Stimulated activated CD8-positive, alpha-beta memory T cell treated with anti-CD3 and anti-CD28 coated beads, Interleukin-15, amount 100 ng/mL, for 1 hour (primary cell): ENCODE measurements at places on chromosomes 13 and 19.

- no peak for DNase-seq
Observed at GRCh38 chr13:98892821-98893220, 85.0 kb downstream of the DOCK9 start.

- DNase-seq: no peak
Observed at GRCh38 chr13:32056316-32056715, 24.7 kb downstream of the FRY start.

- DNase-seq: no peak
Observed at GRCh38 chr13:27678306-27679040, 56.8 kb downstream of the POLR1D start.

DNA sequence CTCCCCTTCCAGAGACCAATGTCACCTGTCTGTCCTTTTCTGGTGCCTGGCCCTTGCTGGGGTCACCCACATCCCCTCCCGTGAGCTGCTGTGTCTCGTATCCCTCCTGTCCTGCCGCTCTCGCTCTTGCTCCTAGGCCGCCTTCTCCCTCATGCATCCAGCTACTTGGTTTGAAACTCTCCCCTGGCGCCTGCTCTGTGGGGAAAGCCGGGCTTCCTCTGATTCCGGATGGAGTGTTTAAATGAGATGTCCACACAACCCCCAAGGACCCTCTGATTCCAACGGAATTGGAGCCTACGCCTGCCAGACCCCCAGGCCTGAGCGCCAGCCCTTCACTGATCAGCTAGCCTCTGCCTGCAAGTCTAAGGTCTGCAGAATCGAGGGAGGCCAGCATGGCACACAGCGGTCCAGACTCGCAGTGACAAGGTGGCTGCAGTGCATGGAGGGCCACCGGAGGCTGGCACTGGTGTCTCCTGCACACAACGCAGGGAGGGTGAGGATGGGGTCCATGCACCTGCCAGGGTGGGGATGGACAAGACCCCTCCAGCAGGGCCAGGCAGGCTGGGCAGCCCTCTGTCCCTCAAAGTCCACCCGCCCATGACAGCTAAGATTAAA lies 47.2 kb downstream of the RFX2 start:
- no peak for DNase-seq

DNA sequence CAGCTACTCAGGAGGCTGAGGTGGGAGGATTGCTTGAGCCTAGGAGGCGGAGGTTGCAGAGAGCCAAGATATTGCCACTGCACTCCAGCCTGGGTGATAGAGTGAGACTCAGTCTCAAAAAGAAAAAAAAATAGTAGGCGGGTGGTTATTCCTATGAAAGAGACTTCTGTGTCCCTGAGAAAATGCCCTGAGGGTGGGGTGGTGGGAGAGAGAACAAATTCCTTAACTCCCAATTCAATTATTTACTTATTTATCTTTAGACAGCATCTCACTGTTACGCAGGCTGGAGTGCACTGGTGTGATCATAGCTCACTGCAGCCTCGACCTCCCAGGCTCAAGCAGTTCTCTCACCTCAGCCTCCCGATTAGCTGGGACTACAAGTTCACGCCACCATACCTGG lies 10.3 kb upstream of the EEF2 start:
- no peak for DNase-seq

DNA sequence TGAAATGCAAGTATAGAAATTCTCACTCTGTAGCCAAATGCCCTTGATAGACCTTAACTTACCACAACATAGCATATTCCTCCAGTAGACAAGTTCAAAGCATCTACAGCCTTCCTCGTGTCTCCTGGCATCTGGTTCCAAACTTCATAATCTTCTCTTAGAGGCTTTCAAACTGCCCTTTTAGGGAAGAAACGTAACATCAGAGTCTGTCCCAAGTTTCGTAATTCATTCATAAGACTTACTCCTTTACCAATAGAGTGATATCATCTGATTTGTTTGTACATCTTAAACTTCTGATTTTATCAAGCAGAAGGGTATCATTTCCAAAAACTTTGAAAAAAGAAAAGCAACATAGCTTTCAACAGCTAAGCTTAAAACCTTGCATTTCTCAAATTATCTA lies 137.4 kb downstream of the SPRY2 start:
- DNase-seq: no peak

DNA sequence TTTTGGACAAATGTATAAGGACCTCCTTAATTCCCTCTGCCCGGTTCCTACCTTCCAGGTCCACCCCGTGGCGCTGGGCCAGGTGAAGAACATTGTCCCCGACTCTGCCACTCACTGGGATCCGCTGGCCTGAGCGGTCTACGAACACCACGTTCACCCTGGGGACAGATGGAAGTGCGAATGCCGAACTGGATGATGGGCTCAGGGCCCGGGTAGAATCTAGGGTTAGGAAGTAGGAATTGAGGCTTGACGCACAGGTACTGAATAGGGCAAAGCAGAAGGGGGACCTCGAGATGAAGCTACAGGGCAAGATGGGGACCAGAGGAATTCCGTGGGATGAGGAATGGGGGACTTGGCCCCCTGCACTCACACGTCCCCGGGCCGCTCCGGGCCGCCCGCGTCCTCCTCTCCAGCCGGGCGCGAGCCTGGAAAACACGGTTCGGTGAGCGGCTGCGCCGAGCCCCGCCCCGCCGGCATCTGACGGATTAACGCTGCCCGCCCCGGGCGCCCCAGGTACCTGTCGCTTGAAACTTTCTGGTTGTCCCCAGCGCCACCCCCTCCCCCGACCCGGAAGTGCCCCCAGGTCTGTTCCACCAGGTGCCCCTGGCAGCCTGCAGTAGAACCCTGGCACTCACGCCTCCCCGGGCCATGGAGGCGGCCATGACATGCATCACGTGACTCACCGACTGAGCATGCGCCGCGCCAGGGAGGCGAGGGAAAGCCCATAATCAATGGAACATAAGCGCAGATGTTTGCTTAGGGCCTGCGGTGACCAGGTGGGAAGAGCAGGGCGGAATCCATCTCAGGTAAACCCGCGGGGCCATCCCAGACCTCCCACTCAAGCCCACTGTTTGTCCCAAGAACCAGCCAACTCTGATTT lies at the start of gene FDX2:
TSS of gene FDX2 (minus strand) at position 681 of the 880 bp plus-strand sequence. CDS start at position 662, 19 bp downstream.
- DNase-seq: peak; percentile 86

DNA sequence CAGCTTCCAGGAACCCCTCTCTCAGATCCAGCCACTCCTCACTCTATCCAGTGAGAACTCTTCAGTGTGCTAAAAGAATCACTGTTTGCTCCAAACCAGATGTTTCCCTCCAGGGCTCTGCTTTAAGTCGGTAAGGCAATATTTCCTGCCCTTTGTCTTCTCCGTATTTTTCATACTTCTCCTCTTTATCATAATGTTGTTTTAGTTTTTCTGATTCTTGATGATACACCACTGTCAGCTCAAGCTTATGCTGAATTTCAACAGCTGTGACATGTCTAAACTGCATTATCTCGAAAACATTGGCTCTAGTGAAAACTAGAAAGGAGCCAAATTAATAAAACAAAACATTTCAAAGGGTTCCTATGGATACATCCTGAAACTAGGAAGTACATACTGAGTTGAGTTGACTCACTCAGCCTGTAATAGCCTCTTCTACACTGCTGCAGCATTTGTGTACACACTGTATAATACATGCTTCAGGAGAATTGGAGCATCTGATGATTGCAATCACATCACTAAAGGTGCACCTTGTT lies 39.8 kb downstream of the GPR180 start:
- DNase-seq: no peak

DNA sequence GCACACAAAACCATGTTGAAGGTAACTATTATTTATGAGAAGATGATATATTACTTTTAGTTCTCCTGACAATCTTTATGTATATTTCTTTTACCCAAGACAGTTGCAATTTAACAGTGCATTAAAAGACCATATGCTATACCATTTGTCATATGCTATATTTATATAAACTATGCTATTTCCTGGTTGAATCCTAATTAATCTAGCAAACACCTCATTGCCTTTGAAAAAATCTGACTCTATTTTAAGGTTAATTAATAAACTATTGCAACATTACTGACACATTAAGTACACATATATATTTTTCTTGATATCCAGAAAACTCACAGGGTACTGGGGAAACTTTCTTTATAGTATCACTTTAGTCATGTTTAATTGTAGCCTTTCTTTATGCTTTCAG lies 649.4 kb upstream of the PCDH20 start:
- no peak for DNase-seq

GRCh38 chr19:30044273-30045248 lies 102.5 kb downstream of the URI1 start:
- DNase-seq: no peak

GRCh38 chr19:3618144-3618810 lies 8.3 kb downstream of the CACTIN start:
- DNase-seq: no peak

- DNase-seq: no peak
Observed at GRCh38 chr19:49210108-49210900, 52.7 kb downstream of the TRPM4 start.

DNA sequence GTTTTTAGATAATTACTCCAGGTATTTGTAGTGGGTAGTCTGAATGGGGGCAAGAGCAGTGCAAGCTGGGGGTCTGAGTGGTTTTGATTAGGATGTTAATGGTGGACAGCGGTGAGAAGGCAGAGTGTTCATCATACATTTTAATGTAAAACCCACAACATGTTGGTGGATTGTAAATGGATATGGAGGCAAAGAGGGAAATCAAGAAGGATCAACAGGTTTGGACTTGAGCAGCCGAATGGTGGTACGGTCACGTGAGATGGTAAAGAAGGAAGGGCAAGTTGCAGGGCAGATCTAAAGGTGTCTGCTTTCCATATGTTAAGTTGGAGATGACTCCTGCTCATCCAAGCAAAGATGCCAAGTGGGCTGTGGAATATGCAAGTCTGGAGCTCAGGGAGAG lies 9.5 kb downstream of the ZNF30 start:
- DNase-seq: no peak

GRCh38 chr19:47863514-47863936 lies 4.5 kb downstream of the TPRX2 start:
- peak; percentile 83 for DNase-seq

DNA sequence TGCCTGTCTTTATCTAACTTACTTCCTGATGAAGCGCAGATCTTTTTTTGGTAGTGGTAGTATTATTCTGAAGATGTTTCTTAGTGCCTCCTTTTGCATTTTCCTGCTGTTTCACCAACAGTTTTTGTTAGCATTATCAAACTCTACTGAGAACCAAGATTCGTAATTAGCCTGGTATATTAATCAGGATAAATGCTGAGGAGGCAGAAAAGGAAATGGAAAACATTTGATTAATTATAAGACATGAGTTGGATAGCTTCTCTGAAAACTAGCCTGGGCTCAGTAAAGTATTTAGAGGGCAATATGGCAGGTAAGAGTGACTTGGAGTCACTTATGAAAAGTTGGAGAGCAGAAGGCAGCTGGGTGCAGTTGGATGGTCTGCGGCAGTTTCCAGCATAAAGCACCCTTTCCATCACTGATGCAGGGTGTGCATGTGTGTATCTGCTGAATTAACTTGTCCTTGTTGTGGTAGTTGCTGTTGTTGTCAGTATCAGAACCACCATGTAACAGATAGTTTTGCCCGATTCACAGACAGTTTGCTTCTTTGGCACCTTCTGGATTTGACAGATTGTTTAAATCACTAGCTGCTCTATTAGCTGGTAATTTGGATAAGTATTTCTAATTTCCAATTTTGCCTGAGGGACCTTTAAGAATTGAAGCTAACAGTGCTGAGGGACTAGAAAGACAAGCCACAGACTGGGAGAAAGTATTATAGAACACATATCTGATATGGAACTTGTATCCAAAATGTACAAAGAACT lies 6.9 kb upstream of the TNFRSF19 start:
- DNase-seq: no peak

- no peak for DNase-seq
Observed at GRCh38 chr13:30364133-30364532, 56.8 kb upstream of the KATNAL1 start.

DNA sequence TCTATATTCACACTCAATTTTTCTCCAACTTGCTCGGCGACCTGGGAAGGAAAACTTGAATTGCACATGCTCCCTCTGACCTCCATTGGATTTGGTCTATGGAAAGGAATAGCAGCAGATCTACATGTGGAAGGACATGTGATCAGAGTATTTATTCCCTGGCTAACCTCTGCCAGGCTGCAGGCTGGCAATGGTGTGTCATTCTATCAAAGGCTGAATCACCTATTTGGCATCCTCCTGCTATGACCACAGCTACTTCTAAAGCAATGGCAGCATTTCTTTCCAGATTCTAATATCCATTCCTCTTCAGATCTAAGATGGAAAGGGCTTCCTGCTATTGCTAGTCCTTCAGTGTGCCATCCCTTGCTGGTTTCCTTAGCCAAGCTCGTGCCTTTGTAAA lies 144.3 kb upstream of the FREM2 start:
- DNase-seq: no peak

GRCh38 chr19:7337380-7338194 lies 11.2 kb upstream of the ARHGEF18 start:
- no peak for DNase-seq

- DNase-seq: no peak
Observed at GRCh38 chr13:96216543-96216942, 126.6 kb downstream of the HS6ST3 start.

- no peak for DNase-seq
Observed at GRCh38 chr13:25920277-25920676, 131.5 kb downstream of the SHISA2 start.

DNA sequence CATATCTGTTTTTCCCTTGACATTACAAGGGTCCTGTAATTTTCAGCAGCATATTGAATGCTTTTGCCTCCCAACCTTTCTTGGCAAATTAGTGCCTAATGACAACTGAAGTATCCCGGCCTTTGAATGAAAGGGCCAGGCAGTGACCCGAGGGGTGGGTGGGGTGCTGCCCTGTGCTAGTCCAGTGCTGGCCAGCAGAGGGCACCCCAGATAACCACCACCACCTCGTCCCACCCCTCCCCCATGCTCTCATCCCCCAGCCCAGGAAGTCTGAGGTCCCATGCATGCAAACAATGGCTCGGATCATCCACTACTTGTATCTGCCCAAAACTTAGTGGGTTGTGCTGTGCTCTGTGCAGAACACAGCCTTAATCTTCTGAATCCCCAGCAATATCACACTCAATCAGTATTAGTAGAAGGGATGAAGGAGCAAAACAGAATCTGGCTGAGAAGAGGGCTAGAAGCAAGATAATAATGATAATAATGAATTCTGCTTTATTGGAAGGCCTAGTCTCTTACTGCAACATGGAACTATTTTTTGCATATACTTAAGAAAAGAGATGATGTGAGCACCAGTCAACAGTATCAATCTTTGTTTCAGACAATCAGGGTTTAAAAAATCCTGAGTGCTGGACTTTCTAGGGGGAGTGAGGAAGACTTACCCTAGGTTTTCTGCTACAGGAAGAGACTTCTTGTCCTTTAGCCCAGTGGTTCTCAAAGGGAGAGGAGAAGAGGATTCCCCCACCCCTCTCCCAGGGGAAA lies 3.8 kb downstream of the ATP12A start:
- DNase-seq: peak; percentile 35

- no peak for DNase-seq
Observed at GRCh38 chr19:18656337-18657086, 19.7 kb downstream of the KLHL26 start.
